ENCODE measurements at places on chromosomes 4 and X.

DNA sequence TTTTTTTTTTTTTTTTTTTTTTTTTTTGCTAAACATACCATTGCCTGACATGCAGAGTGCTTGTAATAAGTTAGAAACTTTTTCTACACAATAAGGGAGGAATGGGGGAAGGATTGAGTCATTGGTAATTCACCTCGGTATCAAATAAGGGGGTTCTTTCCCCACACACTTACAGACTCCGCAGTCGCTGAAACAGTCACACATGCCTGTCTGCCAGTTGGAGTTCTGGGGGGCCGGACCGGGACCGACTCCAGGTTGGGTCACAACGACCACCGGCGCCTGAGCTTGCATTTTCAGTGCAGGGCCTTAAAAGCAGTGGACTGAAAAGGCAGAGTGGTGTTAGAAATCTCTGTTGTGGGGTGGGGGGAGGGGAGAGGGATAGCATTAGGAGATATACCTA, 6.9 kb downstream of the PLAC8 start:
- DNase-seq: no peak

DNA sequence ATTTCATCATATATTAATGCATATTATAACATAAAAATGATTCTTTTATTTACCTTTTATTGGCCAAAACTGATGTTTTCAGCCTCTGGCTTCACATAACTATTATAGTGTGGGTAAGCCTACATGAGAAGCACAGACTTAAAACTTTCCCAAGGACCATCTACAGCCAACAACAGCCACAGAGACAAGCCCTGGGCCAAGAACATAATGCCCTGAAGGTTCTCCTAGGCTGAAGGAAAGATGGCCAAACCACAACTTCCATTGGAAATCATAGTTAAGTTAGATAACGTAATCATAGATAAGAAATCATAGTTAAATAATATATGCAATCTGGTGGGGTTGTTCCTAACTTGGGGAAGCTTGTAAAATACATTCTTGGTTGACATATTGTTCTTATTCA, 280.0 kb upstream of the EMCN start:
- no peak for DNase-seq

DNA sequence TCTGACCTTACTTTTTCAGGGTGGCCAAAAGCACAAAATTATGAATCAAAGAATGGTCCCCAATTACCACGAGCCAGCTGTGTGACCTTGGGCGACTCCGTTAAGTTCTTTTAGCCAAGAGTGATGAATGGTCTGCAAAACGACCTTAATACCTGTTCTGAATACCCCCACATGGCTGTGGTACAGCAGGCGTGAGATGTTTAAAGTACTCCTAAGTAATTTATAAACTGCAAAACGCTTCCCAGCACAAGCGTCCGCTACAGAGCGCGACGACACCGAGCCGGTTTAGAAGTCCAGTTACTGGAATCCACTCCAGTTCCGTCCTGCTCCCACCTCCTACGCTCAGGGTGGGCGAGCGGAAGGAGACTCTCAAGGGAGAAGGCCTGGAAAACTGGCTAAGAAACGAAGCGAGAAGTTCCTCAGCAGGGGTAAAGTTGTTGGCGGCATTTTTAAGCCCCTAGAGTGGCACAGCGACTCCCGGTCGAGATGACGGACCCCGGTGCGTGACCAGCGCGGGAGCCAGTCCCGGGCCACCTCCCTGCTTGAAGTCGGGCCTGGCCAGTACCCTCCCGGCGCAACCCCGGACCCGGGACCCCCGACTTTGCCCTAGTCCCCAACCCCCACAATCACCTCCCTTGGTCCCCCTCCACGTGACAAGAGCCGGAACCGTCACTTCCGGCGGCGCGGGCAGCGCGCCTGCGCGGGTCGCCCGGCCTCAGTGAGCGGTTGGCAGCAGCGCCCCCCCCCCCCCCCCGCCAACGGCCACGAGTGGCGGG, 659 bp upstream of the BMP2K start:
- peak; percentile 69 for DNase-seq

- no peak for DNase-seq
These were observed 1722.0 kb upstream of the TENM3 start for GRCh38 chr4:180521181-180521580.

DNA sequence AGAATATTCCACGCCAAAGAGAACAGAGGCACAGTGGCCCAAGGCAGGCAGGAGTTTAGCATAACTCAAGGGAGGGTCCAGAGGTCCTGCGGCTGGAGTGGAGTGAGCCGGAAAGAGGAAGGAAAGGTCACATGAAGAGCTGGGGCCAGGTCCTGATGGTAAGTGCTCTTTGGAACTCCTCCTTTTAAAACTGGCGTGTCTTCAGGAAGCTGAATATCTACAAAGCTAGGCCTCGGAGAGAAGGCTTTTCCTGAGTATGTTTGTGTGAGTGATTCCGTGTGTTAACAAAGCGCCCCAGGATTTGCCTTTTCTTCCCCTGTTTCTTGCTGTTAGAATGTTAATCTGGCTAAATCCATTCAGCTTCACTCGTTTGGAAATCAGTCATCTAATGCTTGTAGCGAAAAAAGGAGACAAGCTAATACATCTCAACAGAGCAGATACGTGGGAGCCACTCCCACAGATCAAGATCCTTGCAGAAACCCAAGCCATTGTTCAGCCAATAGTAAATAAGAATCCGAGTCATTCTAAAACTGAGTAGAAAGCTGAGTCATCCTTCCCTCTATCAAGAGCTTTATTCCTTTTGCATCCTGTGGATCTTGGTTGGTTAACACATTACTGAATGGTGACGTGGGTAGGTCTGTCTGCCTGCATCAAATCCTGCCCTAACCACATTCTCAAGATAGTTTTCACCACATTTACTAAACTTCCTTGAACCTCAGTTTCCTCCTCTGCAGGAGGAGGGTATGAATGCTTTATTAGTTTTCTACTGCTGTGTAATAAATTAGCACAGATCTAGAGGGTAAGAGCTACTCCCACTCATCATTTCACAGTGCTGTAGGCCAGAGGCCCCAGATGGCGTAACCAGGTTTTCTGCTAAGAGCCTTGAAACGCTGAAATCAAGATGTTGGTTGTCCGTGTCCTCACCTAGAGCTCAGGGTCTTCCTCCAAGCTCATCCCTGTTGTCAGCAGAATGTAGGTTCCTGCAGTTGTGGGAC, 43.2 kb upstream of the RBM47 start:
- DNase-seq: no peak

- DNase-seq: no peak
These were observed 12.5 kb upstream of the CD99 start for GRCh38 chrX:2678583-2678982.

GRCh38 chr4:107564326-107564725, 155.7 kb downstream of the PAPSS1 start:
- no peak for DNase-seq

GRCh38 chrX:28133763-28134162, 152.5 kb upstream of the DCAF8L1 start:
- DNase-seq: no peak

GRCh38 chr4:123018396-123018775, 96.0 kb upstream of the NUDT6 start:
- DNase-seq: no peak

GRCh38 chr4:127250577-127250976, 382.2 kb upstream of the INTU start:
- DNase-seq: no peak

DNA sequence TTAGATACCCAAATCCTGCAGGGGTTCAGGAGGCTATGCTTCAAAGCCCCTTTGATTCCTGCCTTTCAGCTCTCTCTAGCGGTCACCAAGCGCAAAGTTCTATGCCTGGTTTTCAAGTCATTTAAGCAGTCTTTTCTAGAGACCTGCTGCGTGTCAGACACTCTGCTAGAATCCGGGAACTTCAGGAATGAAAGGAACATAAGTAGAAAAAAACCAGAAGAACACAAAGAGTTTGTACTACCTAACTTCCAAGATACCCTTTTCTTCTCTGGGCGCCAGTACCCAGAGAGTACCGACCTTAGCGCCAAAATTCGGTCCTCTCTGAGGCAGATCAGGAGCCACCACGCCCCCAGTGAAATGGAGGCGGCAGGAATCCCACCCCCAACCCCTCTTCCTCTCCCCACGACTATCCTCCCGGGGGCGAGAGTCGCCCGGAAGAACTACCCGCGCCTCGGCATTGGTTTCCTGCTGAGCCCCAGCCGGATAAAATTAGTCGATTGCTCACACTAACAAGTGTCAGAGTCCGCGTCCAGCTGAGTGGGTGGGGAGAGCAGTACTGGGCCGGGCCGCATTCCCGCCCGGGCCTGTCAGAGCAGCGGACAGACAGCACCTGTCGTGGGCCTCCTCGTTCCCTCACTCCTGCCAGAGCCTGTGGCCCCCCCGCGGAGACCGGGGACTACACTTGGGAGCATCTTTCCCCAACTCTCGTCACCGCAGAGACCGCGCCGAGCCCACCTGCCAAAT, 78.8 kb downstream of the RLIM start:
- no peak for DNase-seq

All from NCI-H446 (cell line).